ENCODE measurements at places on chromosomes 2 and 18.

DNA sequence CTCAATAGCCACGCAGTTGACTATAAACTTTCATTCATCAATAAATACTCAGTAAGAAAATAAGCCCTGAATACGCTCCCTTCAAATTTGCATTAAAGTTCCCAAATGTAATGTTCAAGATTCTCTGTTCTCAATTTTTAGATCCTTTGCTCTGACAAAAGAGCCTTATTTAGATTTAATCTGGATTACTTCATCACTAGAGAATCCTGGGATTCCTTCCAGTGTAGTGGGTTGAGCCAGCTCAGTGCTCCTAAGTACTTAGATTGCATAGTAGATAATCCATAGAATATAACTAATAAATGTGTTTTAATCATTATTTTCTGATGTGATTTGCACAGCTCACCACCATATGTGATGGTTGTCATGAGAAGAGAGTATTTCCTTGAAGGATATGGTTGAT, 1286.2 kb downstream of the SUCLG1 start:
- no peaks in the 10 kb centered on the region for H3K4me1 ChIP-seq
- no peak for DNase-seq

- DNase-seq = no peak
- H3K4me3 ChIP-seq = no peak overlapping the region
- no peaks in the 10 kb centered on the region for H3K36me3 ChIP-seq
- H3K27me3 ChIP-seq = no peaks in the 10 kb centered on the region
- H3K27ac ChIP-seq = no peak overlapping the region
These were observed 25.0 kb upstream of the TMEM178A start for GRCh38 chr2:39640681-39641080.

- H3K27me3 ChIP-seq = peaks cover 4% of the 10 kb centered on the region
- no peak overlapping the region for H3K27ac ChIP-seq
- no peaks in the 10 kb centered on the region for H3K4me1 ChIP-seq
- H3K4me3 ChIP-seq = no peak overlapping the region
- no peaks in the 10 kb centered on the region for H3K36me3 ChIP-seq
- no peak for DNase-seq
These were observed 243.9 kb downstream of the AFF3 start for GRCh38 chr2:99898336-99899048.

DNA sequence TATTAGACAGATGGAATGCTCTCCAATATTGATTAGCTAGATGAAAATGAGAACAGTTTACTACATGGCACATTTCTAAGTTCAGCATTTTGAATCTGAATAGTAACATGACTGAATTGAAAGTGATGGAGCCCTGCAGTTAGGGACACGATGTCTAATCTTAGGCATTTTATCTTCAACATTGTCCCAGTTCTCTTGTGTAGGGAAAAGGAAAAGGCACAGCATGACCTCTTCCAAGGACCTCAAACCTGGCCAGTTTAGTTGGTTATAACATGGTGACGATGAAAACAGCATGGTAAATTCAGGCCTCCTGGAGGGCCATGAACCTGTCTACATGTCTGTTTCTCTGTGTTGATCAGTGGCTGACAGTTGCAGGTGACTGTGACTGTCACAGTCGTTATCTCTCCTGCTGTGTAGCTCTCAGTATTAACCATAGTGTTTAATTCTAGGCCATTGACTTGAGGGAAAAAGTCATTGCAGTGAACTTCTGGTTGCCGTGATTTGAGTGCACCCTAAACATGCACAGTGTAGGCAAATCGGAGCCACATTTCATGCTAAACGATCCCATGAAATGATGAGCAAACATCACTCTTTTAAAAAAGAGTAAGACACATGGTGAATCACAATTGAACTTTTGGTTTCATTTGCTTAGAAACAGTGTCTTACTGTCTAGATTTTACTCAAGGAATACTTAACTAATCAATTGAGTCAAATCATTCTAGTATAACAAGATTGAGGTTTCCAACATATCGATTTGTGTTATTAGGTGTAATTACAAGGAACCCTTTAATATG, 129.7 kb downstream of the PHLPP1 start:
- H3K27ac ChIP-seq = peak overlapping the region; percentile 79
- no peak for DNase-seq
- no peaks in the 10 kb centered on the region for H3K27me3 ChIP-seq
- peaks cover 22% of the 10 kb centered on the region for H3K4me1 ChIP-seq
- peak overlapping the region; percentile 10 for H3K4me3 ChIP-seq

GRCh38 chr2:200615247-200615646, 29.4 kb downstream of the AOX1 start:
- peaks cover 10% of the 10 kb centered on the region for H3K4me1 ChIP-seq
- DNase-seq = no peak
